ENCODE measurements at places on chromosomes 11 and 22. TPM values are rescaled to one million over a fixed set of nuclear protein-coding genes. Genes with fewer than 3 reads are reported as not detected.

- DNase-seq, result peak; percentile 47
- H3K27me3 ChIP-seq, result no peaks in the 10 kb centered on the region
- no peaks in the 10 kb centered on the region for H3K36me3 ChIP-seq
- peaks cover 7% of the 10 kb centered on the region for H3K4me1 ChIP-seq
These were observed 21.7 kb upstream of the PDGFB start for GRCh38 chr22:39266398-39267030.

Gene ZPR1
- total RNA-seq, result 17.6 TPM

Gene VSIG2
- total RNA-seq, result 49.7 TPM

DNA sequence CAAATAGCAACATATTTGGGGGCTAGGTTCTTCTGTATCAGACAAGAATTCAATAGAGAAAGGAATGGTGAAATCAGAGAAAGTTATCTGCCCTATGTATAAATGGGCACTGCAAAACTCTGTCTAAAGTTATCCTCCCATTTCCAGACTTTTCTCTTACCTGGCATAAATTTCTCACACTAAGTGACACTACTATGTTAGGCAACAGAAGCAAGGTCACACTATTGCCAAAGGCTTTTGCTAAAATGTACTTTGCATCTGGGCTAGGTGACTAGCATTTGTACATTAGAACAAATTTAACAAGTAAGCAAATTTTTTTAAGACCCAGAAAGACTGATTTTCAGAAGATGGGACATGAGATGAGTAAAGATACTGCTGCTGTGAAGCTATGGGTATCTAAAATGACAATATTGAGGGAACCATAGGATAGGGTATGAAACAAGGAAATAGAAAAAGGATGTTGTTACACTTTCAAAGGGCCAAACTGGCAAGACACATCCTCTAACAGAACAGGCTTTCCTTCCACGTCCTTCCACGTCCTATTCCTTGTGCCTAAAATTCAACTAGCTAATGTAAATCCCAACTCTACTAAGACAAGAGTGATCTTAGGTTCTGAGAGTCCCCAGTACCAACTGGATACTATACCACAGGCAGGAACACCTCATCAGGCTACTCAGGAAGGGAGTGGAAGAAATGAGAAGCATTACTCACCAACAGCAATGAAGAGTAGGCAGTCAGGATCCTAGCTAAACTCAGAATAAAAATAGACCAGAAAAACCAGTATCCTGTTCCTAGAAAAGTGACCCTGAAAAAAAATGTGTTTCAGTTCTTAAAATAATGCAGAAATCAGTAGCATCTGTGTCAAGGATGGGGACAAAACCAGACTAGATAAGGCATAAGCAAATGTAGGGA lies 22.6 kb downstream of the GDPD4 start:
- DNase-seq, result no peak
- H3K4me1 ChIP-seq, result no peaks in the 10 kb centered on the region
- H3K27me3 ChIP-seq, result no peaks in the 10 kb centered on the region

Gene OR51E2
- total RNA-seq, result not detected

Gene TMEM191C
- total RNA-seq, result 1.00 TPM

- peak within 1 kb of the TSS; percentile 77 for H3K4me3 ChIP-seq
- peak within 1 kb of the TSS; percentile 46 for H3K27ac ChIP-seq
- peak; percentile 94 for DNase-seq
- peaks cover 43% of the 10 kb centered on the region for H3K4me1 ChIP-seq
These were observed at the start of gene KIAA0930 for GRCh38 chr22:45240810-45241631. KIAA0930 (minus strand) TSS chr22:45240894; CDS start chr22:45240703, 191 bp downstream.

DNA sequence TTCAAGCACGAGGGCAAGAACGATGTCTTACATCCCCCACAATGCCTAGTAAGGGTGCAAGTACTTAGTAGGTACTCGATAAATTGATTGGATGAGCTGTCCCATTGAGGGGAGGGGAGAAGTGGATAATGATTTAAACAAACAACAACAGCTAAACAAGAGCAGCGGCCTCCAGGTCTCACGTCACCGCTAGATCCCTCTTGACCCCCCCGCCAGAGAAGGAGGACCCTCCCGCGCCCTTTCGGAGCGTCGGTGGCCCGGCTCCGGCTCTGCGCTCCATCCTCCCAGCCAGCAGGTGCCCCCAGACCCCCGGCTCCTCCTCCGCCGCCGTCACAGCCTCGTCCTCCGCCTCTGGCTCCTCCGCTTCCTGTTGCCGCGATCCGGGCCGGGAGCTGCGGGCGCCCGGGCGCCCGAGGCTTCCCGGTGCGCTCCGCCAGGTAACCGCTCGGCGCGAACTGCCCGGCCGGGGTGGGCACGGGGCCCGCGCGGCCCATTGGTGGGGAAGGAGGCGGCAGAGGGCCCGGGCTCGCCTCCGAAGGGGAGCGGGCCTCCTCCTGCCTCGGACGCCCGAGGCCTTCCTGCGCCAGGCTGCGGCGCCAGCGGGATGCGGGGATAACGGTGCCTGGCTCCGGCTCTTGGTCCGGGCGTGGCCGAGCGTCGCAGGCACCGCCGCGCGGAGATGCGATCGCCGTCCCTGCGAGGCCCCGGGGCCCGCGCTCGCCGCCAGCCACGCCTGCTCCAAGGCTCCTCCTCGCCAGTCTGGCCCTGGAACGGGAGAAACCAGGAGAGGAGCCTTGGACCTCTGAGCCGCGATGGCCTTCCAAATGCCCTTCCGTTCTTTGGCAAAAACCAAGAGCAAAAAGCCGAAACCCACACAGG lies at the start of gene TLCD5:
TSS of gene TLCD5 (plus strand) at position 368 of the 879 bp plus-strand sequence. CDS start 2,143 bp downstream, outside the sequence.
- no peaks in the 10 kb centered on the region for H3K27me3 ChIP-seq
- DNase-seq, result peak; percentile 56
- H3K4me3 ChIP-seq, result peak within 1 kb of the TSS; percentile 36
- no peaks in the 10 kb centered on the region for H3K36me3 ChIP-seq
- H3K4me1 ChIP-seq, result peaks cover 7% of the 10 kb centered on the region
